ENCODE measurements at places on chromosomes 3 and 15. TPM values are rescaled to one million over a fixed set of nuclear protein-coding genes. Genes with fewer than 3 reads are reported as not detected.

The GADL1 gene
- 0.03 TPM for total RNA-seq

The RRP9 gene
- 20.1 TPM for total RNA-seq

The TTLL3 gene
- total RNA-seq: 15.0 TPM

The SAMD7 gene
- not detected for total RNA-seq

The PPARG gene
- total RNA-seq: 0.50 TPM

DNA sequence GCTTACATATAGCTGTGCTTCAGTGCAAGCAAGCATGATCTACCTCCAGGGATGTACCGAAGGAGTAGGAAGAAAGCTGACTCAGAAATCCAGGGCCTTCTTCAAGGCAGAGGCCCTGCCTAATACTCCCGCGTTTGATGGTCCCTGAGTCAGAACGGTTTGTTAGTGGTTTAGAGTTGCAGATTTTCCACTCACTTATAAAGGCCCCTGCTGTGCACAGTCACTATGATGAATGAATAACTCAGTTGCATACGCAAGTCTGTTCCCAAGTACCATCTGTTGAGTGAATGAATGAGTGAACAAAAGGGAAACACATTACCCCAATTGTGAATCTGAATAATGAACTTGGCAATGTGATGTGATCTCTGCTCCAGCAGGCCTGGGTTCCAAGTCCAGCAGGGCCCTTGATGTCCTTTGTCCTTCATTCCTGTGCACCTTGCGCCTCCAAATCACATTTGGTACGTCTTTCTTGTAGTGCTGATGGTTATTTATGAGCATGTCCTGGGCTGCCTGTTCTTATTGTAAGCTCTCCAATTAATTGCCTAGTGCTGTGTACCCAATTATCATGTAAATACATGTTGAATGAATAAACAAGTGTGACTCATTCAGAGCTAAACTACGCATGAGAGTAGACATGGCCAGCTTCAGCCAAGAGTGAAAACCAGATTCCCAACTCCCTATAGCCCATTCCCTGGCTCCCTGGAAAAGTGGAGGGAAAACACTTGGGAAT lies 85.3 kb upstream of the LIMD1 start:
- no peak for DNase-seq

- DNase-seq: peak; percentile 37
Measured at GRCh38 chr3:171459137-171459941, 866 bp downstream of the TNIK start.

All from neural progenitor cell (in vitro differentiated cells).